Sciatic nerve (tissue), 2 donors: ENCODE measurements at places on chromosomes 3 and 15. TPM values are rescaled to one million over a fixed set of nuclear protein-coding genes. Genes with fewer than 3 reads are reported as not detected.

The NPRL2 gene
- 20.6 TPM for total RNA-seq

DNA sequence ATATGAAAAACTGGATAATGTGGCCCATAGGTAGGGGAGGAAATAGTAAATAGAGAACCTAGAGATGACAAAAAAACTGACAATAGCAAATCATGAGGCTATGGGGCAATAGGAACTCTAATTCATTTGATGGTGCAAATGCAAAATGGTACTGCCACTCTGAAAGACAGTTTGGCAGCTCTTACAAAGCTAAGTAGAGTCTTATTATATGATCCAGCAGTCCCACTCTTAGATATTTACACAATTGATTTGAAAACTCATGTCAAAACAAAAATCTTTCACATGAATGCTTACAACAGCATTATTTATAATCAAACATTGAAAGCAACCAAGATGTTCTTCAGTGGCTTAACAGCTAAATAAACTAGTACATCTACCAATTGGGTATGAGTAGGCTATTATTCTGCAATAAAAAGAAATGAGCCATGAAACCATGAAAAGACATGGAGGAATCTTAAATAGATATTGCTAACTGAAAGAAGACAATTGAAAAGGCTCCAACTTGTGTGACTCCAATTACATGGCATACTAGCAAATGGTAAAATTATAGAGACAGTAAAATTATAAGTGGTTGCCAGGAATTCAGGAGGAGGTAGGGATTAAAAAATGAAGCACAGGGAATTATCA lies 321.8 kb upstream of the STAC start:
- no peak for DNase-seq

DNA sequence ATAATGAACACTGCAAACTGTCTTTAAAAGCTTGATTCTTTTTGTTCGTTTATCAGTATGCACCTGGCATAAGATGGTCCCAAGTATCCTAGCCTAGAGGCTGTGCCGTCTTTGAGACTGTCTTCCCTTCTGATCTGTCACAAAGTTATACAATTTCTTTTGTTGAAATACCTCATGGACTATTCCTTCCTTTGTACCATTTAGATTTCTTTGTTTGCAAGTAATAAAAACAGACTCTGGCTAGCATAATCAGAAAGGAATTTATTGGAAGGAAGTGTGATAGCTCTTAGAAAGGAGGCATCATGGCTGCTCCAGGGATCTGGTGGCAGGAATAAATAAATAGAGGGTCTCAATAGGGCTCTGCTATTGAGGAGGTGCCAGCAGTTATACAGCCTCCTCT lies 280.4 kb downstream of the SLC9A9 start:
- no peak for DNase-seq

GRCh38 chr15:73957276-73957675 lies 31.0 kb downstream of the LOXL1 start:
- peak; percentile 43 for DNase-seq

GRCh38 chr3:103006526-103007183 lies 571.8 kb downstream of the ZPLD1 start:
- DNase-seq = no peak

GRCh38 chr3:134428401-134428800 lies 54.2 kb upstream of the AMOTL2 start:
- DNase-seq = no peak

DNA sequence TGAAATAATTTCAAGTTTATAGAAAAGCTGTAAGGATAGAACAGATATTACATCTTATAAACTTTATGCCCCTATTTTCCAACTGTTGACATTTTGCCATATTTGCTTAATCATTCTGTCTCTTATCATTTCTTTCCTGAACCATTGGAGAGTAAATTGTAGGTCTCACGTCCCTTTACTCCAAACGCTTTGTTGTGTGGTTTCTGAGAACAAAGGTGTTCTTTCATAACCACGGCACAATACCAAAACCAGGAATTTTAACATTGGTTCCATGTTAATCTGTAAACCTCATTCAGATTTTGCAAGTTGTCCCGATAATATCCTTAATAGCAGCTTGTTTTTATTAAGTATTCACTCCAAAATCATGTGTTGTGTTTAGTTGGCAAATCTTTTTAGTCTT lies 134.8 kb downstream of the AKAP13 start:
- DNase-seq = no peak

DNA sequence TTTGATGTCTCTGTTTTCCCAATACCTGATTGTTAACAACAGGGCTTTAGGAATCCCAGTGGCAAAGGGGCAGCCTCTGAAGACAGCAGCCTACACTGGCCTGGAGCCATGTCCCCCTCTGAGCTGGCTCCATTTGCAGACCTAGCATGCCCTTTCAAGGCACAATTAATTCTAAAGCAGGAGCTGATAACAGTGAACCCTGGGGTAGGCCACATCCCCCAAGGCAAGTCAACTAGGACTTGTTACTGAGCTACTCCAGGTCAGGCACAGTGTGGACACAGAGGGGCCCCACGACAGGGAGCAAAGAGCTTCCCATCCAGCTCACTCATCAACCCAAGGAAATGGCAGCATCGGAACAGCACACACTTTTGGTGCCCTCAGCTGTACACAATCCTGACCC lies 51.9 kb downstream of the SPSB4 start:
- no peak for DNase-seq

- DNase-seq = no peak
These were observed 17.7 kb downstream of the SLC25A20 start for GRCh38 chr3:48881006-48881405.

DNA sequence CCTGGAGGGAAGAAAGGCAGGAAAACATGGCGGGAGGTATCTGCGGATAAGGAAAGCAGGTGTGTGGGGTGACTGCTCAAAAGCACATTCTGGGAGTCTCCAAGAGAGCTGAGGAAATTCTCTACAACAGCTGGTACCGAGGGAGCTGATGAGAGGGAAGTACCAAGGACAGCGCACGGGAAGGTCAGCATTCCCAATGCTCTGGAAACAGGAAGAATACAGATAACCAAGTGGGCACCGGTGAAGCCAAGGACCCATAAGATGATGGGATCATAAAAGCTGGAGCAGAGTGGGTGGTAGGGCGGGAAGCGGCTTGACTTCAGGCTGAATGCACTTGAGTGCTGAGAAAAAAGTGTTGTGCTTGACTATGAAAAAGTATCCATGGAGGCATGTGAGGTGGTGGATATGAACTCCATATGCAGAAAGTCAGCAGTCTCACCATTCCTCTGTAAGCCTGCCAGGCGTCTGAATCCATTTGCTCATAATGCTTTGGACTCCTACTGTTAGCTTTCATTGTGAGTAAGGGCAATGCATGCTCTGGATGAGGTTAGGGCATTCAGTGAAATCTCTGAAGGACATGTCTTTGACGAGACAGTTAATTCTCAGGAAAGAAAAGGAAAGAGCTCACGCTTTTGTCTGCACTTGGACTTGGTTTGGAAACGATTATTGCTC lies 215.5 kb downstream of the NR1D2 start:
- no peak for DNase-seq
